Left renal pelvis (tissue), 4 donors: ENCODE measurements at places on chromosomes 3 and 15.

DNA sequence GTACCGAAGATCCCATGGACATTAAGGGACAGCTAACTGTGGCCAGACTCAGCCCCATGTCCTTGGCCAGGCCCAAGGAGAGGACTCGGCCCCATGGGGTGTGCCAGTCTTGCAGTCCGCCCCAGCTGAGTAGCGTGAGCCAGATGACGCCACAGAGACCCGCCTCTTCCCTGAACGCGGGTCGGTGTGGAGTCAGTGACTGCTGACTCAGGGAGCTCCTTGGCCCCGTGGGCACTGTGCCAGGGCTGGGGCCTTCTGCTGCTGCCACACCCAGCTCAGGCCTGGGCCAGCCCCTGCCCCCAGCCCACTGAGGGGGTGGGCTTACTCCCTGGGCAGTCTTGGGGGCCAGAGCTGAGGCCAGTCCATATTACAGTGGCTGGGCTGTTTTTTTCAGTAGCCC is 52.8 kb downstream of the PLXNA1 start:
- DNase-seq, result no peak

DNA sequence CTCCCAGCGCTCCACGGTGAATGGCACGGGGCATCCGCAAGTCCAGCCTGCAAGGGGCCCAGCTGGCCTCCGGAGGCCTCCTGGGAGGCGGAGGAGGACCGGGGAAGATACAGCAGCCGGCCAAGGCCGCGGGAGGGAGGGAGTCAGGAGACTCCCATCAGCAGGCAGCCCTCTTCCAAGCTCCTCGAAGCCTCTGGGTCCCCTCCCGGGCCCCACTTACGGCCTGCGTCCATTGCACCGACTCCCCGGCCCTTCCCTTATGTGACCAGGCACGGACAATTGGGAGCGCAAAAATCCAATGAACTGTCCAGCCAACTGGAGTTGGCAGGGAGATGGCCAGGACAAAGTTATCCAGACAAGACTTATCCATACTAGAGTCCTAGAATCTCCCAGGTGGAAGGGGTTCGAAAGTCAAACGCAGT is 668 bp downstream of the MFGE8 start:
- no peak for DNase-seq

- no peak for DNase-seq
Measured at GRCh38 chr3:187833799-187834578, 88.7 kb upstream of the BCL6 start.

GRCh38 chr3:38354588-38355330 is 8.2 kb downstream of the XYLB start:
- no peak for DNase-seq

DNA sequence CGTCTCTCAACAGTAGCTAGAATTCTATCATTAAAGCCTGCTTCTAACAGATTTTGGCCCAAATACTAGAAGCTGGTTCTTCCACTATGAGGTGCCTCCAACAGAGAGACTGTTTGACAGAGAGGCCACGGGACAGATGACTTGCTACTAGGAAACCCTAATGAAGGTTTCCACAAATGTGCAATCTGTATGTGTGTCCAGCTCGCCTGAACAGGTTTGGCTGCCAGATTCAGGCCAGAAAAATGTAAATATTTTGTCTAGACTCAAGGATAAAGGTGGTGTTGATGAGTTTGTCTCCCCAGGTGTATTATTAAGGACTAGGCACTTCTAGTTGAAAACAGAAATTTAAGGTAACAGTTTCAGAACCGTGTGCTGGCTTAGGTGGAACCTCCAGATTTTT is 91.6 kb upstream of the TRIM42 start:
- DNase-seq, result no peak
